ENCODE measurements at places on chromosomes 6 and 20.
A peak's percentile ranks its signal among the peaks of the same experiment; 100 is the strongest.

GRCh38 chr6:166389119-166389518 is 6.4 kb upstream of the MPC1 start:
- DNase-seq, result no peak

GRCh38 chr6:161417717-161418462 is 144.0 kb upstream of the AGPAT4 start:
- peak; percentile 45 for DNase-seq

DNA sequence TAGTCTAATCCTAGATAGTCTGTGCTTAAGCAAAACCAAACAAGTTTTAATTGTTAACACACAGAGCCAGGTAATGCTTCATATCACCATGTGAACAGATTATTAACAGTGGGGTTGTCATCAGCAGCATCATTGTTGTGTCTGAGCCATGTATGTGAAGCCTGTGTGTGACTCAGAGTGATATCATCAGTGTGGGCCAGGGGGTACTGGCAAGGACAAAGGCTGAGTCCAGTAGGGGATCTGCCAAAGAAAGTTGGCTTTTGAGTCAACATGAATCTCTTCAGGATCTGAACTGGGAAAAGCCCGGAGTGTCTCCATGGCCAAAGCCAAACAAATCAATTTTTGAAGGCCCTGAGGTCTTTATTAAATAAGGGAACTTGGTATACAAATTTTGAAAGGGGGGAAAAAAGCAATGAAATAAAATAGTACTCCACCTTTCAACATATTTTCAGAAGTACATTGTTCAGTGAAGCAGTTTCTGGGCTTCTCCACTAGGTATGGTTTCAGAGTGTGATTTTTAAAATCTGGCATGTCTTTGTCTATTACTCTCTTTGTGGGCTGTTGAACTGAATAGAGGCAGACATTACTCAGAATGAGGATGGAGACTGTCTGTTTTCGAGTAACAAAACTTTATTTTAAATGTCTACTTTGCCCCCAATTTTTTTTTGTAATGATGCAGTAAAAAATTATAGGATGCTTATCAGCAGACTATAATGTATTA is 444.2 kb upstream of the JAG1 start:
- DNase-seq, result peak; percentile 82

DNA sequence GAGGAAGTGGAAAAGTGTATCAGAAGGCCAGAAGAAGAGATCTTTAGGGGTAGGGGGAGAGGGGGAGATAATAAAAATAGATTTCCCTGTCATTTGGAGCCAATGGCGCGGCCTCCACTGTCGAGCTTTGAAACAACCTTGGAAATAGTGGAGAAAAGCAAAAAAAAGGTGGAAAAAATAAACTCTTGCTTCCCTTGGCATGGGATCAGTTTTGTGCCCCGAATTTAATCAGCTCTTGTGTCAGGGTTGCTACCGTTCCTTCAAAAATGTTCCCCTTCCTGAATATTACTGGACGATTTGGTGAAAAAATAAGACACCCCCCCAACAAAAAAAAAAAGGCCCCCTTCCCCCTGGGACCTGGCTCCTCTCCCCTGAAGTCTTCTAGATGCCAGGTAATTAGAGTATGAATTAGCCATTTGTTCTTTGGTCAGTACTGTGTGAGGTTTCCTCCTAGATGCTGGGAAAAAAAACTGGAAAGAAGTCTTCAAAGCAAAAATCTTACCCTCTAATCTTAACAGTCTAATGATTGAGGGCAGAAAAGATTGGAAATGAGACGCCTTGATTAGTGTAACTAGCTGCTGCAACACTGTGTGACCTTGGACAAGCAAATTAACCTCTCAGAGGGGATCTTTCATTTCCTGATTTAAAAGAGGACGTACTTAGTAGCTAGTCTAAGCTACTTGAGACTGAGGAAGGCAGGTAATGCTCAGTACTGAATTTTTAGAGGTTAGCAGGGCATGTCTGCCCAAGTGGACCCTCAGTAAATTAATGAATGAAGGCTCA is 872 bp upstream of the RBM39 start:
- no peak for DNase-seq

- DNase-seq, result no peak
Measured at GRCh38 chr6:52087498-52087999, at the start of gene PKHD1. PKHD1 (minus strand) TSS chr6:52087613; CDS start chr6:52084933, 2,680 bp downstream.

DNA sequence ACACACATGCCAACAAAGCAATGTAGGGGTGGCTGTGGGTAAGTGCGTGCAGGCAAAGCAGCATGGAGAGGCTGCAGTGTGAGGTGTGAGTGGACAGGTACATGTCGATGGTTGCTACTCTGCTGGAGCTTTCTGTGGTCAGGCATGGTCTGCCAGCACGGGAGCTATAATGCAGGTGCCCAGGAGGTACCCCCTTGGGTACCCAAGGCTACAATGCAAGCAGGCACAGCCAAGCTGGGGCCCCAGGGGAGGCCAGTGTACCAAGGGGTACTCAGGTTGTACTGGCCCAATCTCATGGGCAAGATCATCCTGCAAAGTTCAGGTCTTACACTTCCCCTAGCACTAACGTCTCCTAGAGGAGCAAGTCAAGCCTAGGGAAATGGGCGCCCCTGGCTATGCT is 58.4 kb upstream of the IRAK1BP1 start:
- DNase-seq, result no peak

- no peak for DNase-seq
Measured at GRCh38 chr20:60063739-60064380, 105.6 kb downstream of the CDH26 start.

GRCh38 chr6:49634092-49634835 is 2.4 kb downstream of the RHAG start:
- no peak for DNase-seq

- no peak for DNase-seq
Measured at GRCh38 chr6:2230659-2231277, 14.6 kb downstream of the GMDS start.

- no peak for DNase-seq
Measured at GRCh38 chr6:137218473-137218916, 690 bp downstream of the IFNGR1 start.

GRCh38 chr6:79632580-79632979 is 1.5 kb downstream of the SH3BGRL2 start:
- DNase-seq, result no peak

GRCh38 chr6:47170617-47170947 is 128.4 kb upstream of the ADGRF1 start:
- DNase-seq, result no peak

- no peak for DNase-seq
Measured at GRCh38 chr6:44650947-44651346, 263.4 kb downstream of the CDC5L start.

DNA sequence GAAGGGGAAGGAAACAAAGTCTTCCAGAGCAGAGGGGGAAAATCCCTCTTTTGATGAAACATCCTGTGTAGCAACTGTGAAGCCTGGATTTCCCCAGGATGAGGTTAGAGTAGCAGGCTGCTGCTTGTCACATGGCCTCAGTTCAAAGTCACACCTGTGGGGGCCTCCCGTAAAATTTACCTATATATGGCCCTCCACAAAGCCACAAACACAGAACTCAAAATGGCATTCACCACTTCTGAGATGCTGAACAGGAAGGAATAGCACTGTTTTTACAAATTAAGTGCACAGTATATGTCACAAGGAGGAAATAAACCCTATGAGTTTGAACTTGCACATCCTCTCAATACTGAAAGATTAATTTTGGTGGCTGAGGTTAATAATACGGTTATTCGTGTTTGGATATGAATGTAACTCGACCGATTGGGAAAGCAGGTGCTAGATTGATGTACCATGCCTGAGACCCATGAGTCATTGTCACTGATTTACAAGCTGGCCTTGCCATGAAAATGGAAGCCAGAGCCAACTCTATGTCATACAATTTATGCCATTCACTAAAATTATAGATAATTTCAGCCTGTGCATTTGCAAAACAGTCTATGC is 70.6 kb downstream of the SGK1 start:
- no peak for DNase-seq

- DNase-seq, result peak; percentile 39
Measured at GRCh38 chr6:23414051-23414445, 712.0 kb upstream of the NRSN1 start.

- DNase-seq, result no peak
Measured at GRCh38 chr6:134278000-134278399, 39.9 kb downstream of the SGK1 start.

GRCh38 chr20:19867940-19868371 is 109.9 kb downstream of the RIN2 start:
- DNase-seq, result peak; percentile 59

DNA sequence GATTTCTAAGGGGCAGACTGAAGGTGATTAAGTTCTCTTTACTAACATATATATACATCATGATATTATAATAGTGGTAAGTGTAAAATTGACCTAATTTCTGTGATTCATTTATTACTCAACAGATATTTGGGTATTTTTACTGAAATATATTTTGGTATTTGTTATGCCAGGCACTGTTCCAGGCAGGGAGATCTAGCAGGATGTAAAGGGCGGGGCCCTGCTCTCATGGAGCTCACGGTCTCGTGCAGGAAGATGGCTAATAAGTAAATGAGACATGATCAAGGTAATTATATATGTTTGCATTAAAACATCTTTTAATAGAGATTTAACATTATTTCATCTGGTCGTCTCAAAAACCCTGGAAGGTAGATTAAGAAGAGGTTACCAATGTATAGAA is 27.7 kb downstream of the FAM50B start:
- no peak for DNase-seq

GRCh38 chr6:26312501-26313397 is 52.2 kb upstream of the BTN3A2 start:
- no peak for DNase-seq

- DNase-seq, result no peak
Measured at GRCh38 chr20:36929691-36930090, 21.8 kb downstream of the SAMHD1 start.

DNA sequence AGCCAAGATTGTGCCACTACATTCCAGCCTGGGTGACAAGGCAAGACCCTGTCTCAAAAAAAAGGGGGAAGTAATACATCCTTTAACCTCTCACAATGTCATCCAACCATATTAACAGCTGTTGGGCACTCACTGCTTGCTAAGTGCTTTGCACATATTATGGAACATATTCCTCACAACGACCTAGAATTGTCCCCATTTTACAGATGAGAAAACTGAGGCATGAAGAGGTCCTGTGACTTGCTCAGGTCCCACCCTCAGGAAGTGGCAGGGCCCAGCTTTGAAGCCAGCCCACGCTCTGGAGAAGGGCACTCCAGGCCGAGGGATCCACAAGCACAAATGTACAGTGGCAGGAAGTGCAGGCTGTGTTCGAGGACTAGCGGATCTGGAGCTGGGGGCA is 33.3 kb downstream of the BPIFB1 start:
- DNase-seq, result no peak

DNA sequence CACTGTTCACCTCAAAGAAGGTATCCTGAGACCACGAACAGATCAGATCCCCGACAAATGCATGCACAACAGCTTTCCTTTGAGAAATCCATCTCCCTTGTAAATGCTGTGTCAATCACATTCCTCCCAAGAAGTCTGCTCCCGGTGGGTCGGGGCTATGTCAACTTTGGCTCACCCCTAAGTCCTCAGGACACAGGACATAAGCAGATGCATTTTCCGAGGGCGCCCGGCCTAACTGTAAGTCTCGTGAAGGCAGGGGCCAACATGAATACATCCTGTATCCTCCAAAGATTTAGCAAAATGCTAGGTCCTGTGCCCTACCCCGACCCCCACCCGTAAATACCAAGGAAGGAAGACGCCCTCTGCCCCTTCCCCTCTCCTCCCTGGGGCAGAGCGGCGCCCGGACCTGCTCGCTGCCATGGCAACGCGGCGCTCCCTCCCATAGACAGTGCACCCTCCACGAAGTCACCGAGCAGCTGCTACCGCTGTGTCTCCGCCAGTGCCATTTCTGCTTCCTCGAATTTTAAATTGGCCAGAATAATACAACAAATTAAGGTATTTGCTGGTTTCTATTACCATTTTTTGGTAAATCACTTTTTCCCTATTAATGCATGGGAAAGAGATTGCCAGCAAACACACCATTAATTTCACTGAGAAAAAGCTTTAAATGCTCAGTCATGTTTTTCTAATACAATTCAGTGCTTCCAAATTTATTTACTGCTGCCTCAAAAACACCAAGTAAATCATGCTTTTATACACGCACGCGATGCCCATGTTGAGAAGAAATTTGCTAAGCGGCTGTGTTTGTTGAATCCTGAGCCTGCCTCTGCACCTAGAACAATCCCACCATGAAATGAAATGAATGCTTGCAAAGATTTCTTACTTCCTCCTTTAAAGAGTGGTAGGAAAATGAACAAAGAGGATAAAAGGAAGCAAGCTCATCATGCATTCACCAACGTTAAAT is 100.6 kb downstream of the PCSK2 start:
- DNase-seq, result no peak

GRCh38 chr20:46621492-46621891 is 29.8 kb downstream of the SLC13A3 start:
- DNase-seq, result peak; percentile 65

- no peak for DNase-seq
Measured at GRCh38 chr20:16364320-16364687, 208.9 kb downstream of the KIF16B start.

- DNase-seq, result peak; percentile 33
Measured at GRCh38 chr6:75431379-75431778, 62.2 kb downstream of the FILIP1 start.

GRCh38 chr6:31794294-31794865 is 1.2 kb downstream of the VARS1 start:
- no peak for DNase-seq

- no peak for DNase-seq
Measured at GRCh38 chr6:11398451-11399326, 138.9 kb upstream of the TMEM170B start.

DNA sequence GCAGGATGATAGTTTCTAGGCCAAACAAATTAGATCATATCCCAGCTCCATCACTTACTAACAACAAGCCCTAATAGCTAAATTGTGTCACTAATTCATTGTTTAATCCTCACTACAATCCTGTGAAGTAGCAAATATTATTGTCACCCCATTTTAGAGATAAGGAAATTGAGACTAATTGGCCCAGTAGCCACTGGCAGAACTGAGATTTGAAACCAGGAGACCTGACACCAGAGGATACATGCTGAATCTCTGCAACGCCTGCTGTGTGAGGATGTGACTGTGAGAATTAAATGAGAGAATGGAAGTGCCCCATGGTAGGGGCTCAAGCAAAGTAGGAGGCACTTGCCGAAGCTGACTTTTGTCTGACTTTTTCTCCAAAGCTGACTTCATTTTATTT is 124.3 kb upstream of the CITED2 start:
- no peak for DNase-seq

- DNase-seq, result no peak
Measured at GRCh38 chr20:50120935-50121693, 8.2 kb upstream of the UBE2V1 start.

GRCh38 chr20:25534845-25535244 is 50.5 kb downstream of the NINL start:
- no peak for DNase-seq

- no peak for DNase-seq
Measured at GRCh38 chr6:42229506-42230119, 12.0 kb upstream of the MRPS10 start.

- DNase-seq, result peak; percentile 97
Measured at GRCh38 chr6:3209114-3210023, 18.1 kb downstream of the TUBB2B start.

- DNase-seq, result no peak
Measured at GRCh38 chr6:85913001-85913400, 270.3 kb upstream of the SYNCRIP start.

DNA sequence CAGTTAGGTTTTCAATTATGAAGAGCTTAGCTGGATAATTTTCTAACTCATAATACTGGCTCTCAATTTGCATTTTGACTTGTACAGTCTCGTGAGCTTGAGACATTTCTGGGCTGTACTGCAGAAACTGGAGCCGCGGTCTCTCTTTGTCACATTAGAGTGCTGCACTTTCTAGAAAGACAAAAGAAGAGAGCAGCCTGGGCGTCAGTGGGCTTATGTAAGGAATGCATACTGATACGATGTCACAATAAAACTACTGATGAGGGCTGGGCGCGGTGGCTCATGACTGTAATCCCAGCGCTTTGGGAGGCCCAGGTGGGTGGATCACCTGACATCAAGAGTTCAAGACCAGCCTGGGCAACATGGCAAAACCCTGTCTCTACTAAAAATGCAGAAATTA is 120.8 kb downstream of the MOXD1 start:
- no peak for DNase-seq

All from stromal cell of bone marrow (primary cell).